ENCODE measurements at places on chromosomes 2 and 18. TPM values are rescaled to one million over a fixed set of nuclear protein-coding genes. Genes with fewer than 3 reads are reported as not detected.

GRCh38 chr2:227827143-227827542, 13.5 kb downstream of the CCL20 start:
- DNase-seq, result no peak

DNA sequence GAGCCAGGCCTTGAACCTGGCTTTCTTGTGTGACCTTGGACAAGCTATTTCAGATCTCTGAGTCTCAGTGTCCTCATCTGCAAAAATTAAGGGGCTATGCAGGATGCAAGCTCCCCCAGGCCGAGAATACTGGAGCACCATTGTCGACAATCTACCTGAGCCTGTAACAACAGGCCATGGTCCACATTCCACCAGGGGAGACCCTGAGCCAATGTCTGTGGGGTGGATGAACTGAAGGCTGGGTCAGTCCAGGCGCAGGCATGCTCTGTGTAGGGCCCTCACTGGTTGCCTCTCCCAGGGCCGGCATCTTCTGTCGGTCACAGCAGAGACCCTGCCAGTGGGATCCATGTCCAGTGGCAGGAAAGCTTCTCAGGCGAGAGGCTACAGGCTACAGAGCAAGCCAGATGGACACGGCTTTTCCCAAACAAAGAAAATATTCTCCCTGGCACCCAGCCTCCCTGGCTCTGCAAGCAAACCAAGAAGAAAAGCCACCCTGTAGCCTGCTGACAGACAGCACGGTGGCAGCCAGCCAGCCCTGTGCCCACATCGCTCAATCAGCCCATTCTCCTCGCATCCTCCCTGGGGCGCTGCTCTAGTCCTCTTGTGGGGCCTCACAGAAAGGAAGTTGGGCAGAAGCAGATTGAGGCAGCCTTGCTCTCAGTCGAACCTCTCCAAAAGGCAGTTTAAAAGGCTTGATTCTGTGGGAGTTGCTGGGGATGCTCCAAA, 48.7 kb upstream of the FZD7 start:
- DNase-seq, result no peak

GRCh38 chr2:219560037-219560892, 11.1 kb downstream of the OBSL1 start:
- DNase-seq, result peak; percentile 96

GRCh38 chr2:153584244-153584643, 105.7 kb upstream of the RPRM start:
- no peak for DNase-seq

DNA sequence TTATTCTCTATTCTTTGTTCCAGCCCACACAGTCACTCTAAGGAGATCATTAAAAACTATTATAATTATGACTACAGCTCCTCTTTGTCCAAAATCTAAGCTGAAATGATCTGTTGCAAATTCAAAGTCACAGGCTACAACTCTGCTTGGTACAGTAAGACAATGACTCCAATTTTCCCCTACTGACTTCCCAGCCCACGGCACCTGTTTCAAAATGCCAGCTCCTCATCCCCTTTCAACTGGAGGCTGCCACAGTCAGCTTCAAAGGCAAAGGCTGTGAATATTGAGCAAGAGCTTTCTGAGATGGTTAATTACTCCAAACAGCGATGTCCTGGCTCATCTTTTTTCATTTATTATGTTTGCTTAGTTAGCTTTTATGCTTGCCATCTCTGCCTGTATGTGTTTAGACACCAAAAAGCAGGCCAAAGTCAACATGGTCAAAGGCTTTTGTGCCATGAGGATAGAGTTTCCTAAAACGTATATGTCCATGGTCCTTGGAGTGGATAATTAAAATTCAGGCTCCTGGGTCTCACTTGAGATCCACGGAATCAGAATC, 141.1 kb downstream of the DOCK10 start:
- no peak for DNase-seq

DNA sequence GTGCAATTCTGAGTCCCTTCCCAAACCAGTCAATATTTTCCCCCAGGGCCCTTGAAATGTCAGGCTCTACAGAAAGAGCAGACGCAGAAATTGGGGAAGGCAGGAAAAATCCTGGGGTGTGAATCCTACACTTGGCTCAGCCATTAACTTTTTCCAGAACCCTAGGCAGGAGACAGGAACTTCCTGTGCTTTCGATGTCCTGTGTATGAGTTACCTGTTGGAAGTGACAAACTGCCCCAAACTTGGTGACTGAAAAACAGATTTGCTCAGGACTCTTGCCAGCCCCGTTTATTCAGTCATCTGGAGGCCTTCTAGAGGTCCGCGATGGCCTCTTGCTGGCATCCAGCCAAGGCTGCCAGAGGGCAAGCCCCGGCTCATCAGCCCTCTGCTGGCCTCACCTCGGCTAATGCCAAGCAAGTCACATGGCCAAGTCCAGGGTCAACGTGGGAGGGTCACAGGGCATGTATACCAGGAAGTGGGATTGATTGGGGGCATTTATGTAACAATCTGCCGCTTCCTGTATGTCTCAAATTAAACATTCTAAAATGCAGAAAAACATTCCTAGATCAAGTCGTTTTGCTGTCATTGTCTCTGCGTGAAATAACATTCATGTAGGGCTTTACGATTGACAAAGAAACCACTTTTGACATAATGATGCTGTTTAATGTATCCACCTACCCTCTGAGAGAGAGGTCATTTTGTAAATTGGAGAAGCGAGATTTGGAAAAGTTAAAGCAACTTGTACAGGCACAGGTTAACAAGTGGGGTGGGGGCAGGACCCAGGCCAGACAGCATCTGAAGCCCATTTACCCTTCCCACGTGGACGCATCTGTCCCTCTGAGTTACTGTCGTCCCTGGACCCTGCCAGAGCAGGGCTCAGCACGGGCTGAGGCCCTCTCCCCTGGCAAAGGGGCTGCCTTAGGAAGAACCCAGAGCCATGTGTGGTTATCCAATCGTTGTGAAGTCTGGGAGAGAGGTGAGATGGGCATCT, 179.4 kb downstream of the INHBB start:
- DNase-seq, result no peak

- no peak for DNase-seq
These were observed 439.6 kb upstream of the UBE2E3 start for GRCh38 chr2:180540761-180541160.

DNA sequence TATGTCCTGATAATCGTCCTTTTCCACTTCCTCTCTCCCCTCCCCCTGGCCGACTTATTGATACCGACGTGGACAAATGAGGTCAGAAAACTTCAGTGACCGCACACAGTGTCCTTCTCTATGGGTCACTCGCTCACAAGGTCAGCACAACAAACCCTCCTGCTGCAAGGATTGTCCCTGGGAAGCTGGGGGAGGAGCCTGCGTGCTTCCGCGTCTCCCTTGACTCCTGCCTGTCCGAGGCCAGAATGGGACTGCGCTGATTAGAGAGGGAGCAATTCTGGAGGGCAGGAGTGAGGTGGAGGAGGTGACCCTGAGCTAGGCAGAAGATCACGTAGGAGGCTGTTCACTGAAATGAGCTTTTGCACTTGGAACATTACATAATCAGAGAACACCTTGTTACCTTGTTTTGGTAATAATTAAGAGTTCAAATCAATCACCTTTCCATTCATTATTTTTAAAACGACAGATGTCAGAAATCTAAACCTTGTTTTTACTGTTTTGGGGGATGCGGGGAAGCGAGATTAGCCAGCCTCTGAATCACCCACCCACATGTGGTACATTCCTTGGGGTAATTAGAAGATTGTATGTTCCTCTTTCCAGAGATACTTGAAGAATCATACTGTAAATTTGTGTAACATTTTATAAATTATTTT, 70.6 kb downstream of the CTAGE1 start:
- DNase-seq, result peak; percentile 89

DNA sequence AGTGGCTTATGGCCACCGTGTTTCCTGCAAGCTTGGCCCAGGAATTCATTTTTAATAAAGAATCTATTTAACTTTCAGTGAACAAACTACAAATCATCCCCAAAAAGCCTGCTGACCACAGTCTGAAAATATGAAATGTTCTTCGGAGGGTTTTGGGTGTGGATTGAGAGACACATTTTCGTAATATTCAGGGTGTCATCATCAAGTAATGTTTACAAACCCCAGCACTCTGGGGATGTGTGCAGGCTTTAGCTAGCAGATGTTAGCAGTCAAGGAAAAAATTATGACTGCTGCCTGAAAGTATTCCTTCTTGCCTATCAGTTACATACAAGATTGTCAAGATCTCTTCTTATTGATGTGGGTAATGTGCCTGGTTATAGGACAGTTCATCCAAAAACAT, 143.9 kb upstream of the FN1 start:
- DNase-seq, result no peak

GRCh38 chr18:70491734-70492348, 203.0 kb downstream of the SOCS6 start:
- no peak for DNase-seq

- no peak for DNase-seq
These were observed 160.0 kb downstream of the BCL2 start for GRCh38 chr18:63159590-63159989.

DNA sequence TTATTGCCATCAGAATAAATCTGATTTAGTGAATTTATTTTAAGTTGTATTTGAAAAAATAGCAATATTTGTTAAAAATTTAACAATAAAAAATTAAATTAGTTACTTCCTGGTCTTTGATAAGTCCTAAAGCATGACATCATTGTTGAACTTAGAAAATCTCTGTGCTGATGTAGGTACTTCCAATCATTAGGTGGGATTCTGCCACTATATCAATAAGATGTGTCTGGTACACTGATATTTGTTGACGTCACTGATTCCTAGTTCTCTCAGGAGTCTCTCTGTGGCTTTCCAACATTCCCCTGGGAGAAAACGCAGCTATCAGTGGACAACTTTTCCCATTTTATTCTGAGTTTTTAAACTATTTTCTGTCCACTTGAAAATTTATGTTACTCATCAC, 143.5 kb downstream of the GALNT13 start:
- no peak for DNase-seq

NETO1 gene
- under 0.01 TPM for total RNA-seq

DTNA gene
- 11.5 TPM for total RNA-seq

IL36G gene
- not detected for total RNA-seq
